Activated naive CD8-positive, alpha-beta T cell treated with anti-CD3 and anti-CD28 coated beads for 36 hours (primary cell): ENCODE measurements at places on chromosomes 3 and 15.
A peak's percentile ranks its signal among the peaks of the same experiment; 100 is the strongest.

DNA sequence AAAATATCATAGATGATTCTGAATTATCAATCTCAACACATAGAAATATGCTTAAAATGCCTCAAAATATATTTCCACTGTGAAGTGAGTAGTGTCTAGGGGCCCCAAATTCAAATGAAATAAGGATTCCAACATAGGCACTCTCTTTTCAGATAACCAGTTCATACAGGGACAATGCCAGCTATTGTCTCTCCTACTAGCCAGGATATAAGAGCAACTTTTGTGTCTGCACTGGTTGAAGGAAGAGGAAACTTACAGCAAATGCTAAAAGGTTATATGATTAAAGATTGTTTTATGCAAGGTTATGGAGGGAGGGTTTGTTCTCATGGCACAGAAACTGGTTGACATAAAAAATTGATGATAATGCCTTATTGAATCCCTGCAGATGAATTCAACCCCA is 579.4 kb upstream of the ALCAM start:
- no peak for DNase-seq

GRCh38 chr15:70258369-70259027 is 160.8 kb upstream of the TLE3 start:
- DNase-seq: peak; percentile 88

- DNase-seq: peak; percentile 13
Observed at GRCh38 chr3:42014921-42015533, 53.1 kb upstream of the ULK4 start.

DNA sequence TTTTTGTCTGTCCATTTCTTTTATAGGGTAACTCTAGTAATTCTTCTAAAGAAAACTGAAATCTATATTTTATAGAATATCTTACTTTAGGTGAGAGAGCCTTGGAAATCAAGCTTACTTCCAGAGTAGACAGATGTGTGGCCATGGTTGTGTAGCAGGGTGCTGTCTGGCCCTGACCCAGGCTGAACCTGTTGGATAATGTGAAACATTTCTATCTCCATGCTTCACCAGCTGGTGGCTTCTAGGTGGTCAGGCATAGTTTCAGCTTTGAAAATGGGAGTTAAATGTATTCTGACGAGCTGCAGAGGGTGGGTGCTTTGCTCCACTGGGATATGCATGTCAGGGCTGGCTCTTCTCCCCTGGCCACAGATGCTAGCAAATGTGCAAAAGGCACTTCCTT is 20.8 kb upstream of the NR2C2 start:
- DNase-seq: no peak

DNA sequence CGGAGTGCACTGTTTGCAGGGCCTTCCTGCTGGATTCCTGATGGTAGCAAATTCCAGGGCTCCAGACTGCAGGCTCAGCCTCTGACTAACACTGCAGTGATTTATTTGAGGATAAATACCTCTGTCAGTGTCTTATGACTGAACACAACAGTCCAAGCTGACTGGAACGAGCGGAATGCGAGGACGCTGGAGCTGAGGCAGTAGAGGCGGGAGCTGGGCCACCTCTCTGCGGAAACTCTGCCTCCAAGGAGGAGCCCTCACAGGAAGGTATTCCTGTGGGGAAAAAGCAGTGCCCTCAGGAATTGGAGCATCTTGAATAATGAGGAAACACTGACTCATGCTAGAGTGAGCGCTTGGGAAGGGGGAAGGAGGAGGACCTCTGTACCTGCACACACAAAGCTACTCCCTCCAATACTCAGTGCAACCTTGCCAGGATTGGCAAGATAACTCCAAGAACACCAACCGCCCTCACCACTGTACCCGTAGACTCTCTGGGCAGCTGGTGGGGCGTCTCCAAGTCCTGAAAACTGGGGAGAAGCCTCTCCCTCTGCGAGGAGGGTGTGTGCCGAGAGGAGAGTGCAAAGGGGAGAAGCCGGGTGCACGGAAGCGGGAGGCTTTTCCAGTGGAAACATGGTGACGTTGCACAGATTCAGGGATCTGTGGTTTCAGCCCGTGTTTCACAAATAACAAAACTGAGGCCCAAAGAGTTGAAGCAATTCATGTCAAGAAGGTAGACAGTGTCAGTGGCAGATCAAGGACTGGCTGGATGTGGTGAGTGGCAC is 43.0 kb downstream of the VGLL4 start:
- no peak for DNase-seq
